ENCODE measurements at places on chromosomes 1 and 21. TPM values are rescaled to one million over a fixed set of nuclear protein-coding genes. Genes with fewer than 3 reads are reported as not detected.

NENF gene
- 8.2 TPM for total RNA-seq

DPT gene
- total RNA-seq = not detected

CDC42SE1 gene
- 54.9 TPM for total RNA-seq

SAMD13 gene
- 4.6 TPM for total RNA-seq

PDZK1IP1 gene
- not detected for total RNA-seq

RNF223 gene
- not detected for total RNA-seq

GRCh38 chr21:29888437-29888836 lies 51.4 kb downstream of the GRIK1 start:
- H3K27me3 ChIP-seq = no peaks in the 10 kb centered on the region
- H3K36me3 ChIP-seq = no peaks in the 10 kb centered on the region
- no peak overlapping the region for H3K27ac ChIP-seq
- no peaks in the 10 kb centered on the region for H3K4me1 ChIP-seq

DNA sequence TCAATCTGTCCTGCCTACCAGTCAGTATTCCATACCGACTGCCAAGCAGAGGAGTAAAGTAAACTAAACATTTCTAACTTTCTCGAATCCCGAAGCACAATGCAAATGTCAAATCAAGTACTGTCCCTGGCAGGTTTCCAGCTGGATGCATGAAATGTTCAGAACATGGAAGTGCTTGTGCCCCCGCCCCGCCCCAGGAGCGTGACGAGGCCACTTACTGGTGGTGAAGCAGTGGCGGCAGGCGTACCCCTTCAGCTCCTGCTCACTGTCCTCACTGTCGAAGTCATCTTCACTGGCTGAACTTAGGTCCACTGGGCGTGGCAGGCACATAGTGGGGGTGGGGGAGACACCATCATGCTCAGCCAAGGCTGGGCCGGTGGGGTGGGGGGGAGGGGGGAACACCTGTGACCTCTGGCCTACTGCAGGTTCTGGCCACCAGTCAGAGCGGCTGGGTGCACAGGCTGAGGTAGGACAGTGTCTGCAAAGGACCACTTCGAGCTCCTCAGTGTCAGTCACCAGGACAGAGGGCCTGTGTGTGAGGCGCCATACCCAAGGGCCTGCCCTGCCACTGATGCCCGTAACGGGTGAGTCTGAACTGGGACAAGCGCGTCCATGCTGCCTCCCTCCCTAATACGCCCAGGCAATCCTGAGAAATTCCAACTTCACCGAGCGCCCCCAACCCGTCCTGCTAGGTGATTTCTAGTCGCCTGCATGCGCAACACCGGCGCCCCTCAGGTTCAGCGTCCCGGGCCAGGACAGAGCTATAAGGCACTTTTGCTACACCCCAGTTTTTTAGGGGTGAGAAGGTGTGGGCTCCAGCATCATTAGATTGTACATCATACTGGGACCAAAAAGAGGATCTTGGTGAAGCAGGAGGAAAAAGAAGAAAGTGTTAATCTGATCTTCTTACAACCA lies 46.9 kb downstream of the SLC45A1 start:
- H3K27me3 ChIP-seq = no peaks in the 10 kb centered on the region
- no peak overlapping the region for H3K27ac ChIP-seq
- no peak overlapping the region for H3K4me3 ChIP-seq
- no peak for DNase-seq
- no peaks in the 10 kb centered on the region for H3K36me3 ChIP-seq
- H3K4me1 ChIP-seq = peaks cover 10% of the 10 kb centered on the region

GRCh38 chr21:18273400-18273799 lies 28.8 kb downstream of the CHODL start:
- H3K36me3 ChIP-seq = no peaks in the 10 kb centered on the region
- no peak for DNase-seq
- no peak overlapping the region for H3K4me3 ChIP-seq

GRCh38 chr1:171590022-171590421 lies 32.0 kb upstream of the MYOCOS start:
- DNase-seq = no peak
- H3K27ac ChIP-seq = no peak overlapping the region
- no peak overlapping the region for H3K4me3 ChIP-seq
- H3K27me3 ChIP-seq = no peaks in the 10 kb centered on the region

DNA sequence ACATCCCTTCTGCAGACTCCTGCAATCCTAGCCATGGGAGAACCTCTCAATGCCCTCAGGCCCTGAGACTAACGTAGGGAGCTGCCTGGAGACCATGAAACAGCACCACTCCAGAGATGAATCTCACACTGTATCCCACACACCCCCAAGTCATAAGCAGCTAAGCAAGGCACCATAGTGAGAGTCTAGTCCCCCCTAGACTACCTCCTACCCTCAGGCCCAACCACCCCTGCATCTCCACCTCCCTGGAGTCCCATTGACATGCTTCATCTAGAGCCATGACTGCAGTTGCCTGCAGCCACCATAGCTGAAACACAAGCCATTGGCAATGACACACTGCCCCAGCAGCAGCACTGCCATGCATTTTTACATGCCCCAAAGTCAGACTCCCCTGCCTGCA lies 17.4 kb downstream of the SPRR2G start:
- H3K36me3 ChIP-seq = no peaks in the 10 kb centered on the region
- DNase-seq = no peak
- H3K4me3 ChIP-seq = no peak overlapping the region
- H3K4me1 ChIP-seq = no peaks in the 10 kb centered on the region

GRCh38 chr1:235952950-235953615 lies 86.4 kb upstream of the LYST start:
- no peak overlapping the region for H3K4me3 ChIP-seq
- no peaks in the 10 kb centered on the region for H3K36me3 ChIP-seq
- DNase-seq = no peak

DNA sequence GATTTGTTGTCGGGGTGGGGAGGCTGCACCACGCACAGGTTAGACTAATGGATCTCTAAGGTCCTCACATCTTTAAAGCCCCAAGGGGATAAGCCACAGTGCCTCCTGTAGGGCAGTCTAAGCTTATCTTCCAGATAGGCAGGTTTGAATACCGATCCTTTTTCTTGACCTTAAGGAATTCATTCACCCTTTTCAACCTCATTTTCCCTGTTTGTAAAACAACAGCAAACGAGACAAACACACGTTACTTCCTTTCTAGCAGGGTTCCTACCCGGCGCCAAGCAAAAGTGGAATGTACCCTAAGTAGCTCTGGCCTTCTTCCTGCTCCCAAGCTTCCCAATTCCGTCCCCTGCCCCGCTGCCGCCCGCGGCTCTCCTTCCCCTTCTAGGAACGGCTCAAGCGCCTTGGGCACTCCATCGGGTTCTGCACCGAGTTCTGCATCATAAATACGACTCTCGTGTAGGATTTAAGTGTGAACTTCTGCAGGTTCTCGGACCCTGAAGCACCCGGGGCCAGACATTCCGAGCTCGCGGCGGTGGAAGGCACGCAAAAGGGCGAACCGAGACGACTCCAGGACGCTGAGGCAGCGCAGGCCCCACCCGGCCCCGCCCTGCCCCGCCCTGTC lies 548 bp upstream of the CDC20 start:
- H3K36me3 ChIP-seq = peaks cover 14% of the 10 kb centered on the region
- H3K27me3 ChIP-seq = no peaks in the 10 kb centered on the region
- H3K27ac ChIP-seq = peak overlapping the region; percentile 85
- peak overlapping the region; percentile 70 for H3K4me3 ChIP-seq
- peaks cover 18% of the 10 kb centered on the region for H3K4me1 ChIP-seq
- DNase-seq = peak; percentile 75

GRCh38 chr1:215273838-215274516 lies 191.4 kb downstream of the KCNK2 start:
- H3K4me3 ChIP-seq = no peak overlapping the region
- no peaks in the 10 kb centered on the region for H3K36me3 ChIP-seq
- no peak overlapping the region for H3K27ac ChIP-seq
- no peaks in the 10 kb centered on the region for H3K4me1 ChIP-seq

DNA sequence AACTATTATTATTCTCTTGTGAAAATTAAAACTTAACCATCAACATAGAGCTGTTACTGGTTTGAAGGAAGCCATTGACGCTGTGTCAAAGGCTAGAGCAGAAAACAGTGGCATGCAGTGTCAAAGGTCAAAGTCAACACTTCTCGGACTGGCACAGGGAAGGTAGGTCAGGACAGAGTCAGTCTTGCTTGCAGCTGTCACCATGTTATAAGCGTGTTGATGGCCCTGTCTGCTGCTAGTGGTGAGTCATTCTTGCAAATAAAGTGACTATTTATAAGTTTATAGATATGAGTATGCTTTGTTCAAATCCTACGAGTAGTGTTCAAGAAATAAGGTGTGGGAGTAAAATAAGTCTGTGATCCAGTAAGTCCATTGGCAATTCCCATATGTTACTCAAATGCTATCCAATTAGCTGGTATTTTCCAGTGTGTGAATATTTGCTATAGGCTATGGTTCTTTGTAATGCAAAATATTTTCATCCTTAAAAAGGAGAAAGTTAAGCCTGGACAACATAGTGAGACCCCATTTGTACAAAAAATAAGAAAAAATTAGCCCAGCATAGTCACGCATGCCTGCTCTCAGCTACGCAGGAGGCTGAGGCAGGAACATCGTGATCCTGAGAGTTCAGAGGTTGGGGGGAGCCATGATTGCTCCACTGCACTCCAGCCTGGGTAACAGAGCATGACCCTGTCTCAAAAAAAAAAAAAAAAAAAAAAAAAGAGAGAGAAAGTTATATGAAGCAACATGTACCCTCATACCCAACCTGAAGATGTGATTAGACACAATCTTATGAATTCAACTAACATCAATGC lies 26.3 kb upstream of the TINAGL1 start:
- H3K36me3 ChIP-seq = no peaks in the 10 kb centered on the region
- H3K27ac ChIP-seq = no peak overlapping the region
- H3K4me1 ChIP-seq = peaks cover 5% of the 10 kb centered on the region
- peak overlapping the region; percentile 41 for H3K4me3 ChIP-seq
- no peak for DNase-seq

- H3K4me1 ChIP-seq = peaks cover 7% of the 10 kb centered on the region
- no peak for DNase-seq
- H3K36me3 ChIP-seq = no peaks in the 10 kb centered on the region
- H3K27ac ChIP-seq = no peak overlapping the region
- no peaks in the 10 kb centered on the region for H3K27me3 ChIP-seq
Measured at GRCh38 chr1:234656944-234657654, 47.1 kb upstream of the IRF2BP2 start.
